ENCODE measurements at places on chromosomes 4 and X.

GRCh38 chr4:47704693-47705325 lies 133.1 kb downstream of the CORIN start:
- DNase-seq = no peak

- DNase-seq = peak; percentile 81
These were observed 319.0 kb downstream of the STK32B start for GRCh38 chr4:5370286-5370685.

DNA sequence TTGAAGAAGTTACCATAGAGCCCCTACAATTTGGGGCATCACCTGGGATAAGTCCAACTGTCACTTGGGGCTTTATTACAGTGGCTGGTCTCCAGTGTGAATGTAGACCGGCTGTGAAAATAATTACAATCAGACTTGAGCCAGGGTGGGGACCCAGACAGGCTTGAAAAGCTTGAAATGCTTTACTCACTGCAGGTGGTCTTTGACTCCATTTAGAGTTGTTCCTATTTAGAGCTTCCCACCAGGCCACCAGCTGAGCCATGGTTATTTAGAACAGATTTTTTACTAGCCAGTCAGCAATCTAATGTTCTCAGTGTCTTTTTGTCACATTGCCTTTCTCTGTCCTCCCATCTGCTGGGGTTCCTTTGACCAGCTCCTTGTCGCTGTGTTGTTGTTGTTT lies 5.7 kb downstream of the ARHGAP10 start:
- DNase-seq = no peak

DNA sequence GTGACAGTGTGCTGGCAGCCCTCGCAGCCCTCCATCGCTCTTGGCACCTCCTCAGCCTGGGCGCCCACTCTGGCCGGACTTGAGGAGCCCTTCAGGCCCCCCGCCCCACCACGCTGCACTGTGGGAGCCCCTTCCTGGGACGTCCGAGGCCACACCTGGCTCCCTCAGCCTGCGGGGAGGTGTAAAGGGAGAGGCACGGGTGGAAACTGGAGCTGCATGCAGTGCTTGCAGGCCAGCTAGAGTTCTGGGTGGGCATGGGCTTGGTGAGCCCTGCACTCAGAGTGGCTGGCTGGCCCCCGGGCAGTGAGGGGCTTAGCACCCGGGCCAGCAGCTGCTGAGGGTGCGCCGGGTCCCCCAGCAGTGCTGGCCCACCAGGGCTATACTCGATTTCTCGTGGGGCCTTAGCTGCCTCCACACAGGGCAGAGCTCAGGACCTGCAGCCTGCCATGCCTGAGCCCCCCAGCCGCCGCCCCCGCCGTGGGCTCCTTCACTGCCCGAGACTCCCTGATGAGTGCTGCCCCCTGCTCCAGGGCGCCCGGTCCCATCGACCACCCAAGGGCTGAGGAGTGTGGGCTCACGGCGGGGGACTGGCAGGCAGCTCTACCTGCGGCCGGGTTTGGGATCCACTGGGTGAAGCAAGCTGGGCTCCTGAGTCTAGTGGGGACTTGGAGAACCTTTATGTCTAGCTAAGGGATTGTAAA lies 1672.7 kb upstream of the PCDH7 start:
- DNase-seq = no peak

DNA sequence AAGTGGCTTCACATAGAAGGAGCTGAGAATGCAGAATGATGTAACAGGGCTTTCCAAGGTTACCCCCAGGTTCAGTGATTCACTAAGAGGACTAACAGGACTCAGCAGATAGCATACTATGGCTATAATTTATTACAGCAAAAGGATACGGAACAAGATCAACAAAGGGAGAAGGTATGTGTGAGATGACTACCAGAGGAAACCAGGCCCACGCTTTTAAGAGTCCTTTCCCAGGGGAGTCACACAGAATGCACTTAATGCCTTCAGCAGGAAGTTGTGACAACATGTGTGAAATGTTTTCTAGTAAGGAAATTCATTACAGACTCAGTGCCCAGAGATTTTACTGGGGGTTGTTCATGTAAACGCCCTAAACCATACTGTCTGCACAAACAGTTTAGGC lies 373.6 kb upstream of the MAGEB2 start:
- no peak for DNase-seq

DNA sequence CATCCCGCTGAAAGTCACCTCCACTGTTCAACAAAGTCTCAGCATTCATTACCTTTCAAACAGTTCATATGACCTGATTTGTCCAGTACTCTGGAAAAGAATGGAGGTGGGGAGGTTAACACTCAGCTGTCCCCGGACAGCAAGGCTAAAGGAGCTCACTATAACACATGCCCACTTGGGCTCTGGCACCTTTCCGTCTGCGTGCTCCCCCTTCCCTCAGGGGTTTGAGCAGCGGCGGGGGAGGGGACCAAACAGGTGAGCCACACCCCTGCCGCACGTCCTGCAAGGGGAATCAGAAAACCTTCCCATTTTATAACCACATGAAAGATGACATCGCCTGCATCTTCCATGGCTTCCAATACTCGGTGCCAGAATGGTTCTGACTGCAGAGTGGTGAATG lies 39.9 kb upstream of the NFXL1 start:
- no peak for DNase-seq

DNA sequence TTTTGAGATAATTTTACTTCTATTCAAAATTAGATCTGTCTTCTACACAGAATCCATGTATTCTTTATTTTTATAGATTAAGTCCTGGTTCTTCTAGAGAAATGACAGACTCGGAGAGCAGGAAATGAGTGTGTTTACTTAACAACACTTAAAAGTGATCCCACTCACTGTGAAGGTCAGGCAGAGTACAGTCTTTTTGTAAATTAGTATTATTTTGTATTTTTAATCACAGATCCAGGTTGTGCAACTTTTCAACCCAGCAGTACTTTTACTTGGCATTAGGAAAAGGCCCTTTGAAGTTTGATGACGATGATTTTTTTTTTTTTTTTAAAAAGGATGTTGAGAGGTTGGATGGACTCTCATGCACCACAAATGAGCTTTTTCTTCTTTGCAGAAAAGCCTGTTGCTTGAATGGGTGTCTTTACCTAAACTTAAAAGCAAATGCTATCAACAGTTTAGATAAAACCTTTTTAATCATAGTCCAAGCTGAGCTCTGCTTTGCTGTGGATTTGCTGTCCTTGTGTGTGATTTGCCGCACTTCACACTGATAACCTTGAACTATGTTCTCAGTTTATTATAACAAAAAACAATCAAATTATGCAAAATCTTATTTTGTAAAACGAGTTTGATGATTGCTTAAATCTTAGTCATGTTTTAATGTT lies 114.1 kb downstream of the MXRA5 start:
- DNase-seq = no peak

DNA sequence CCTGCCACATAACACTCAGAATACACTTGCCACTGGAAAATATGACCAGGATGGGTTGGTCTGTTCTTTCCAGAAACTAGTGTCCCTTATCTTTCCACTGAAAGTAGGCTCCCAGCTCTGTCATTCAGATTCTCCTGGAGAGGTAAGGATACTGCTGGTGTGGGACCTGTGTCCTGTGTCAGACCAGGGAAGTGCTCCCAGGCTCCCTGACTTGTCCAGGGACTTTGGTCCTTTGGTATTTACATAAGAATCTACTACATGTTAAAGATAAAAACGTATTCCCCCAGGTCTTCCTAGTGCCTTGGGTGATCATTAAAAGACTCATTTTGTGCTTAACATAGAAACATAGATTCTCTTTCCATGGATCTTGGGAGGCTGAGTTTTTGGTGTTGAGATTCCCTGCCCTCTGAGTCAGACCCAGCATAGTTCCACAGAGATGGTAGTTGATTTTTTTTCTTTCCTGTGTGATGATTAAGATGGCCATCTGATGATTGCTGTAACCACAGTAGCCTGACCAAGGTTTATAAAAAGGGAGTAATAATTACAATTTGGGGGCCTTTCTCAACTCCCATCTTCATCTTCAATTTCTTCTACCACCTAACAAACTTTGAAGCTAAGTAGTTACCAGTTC lies 159.8 kb upstream of the JADE1 start:
- peak; percentile 39 for DNase-seq

- no peak for DNase-seq
These were observed 163.3 kb upstream of the SPRY1 start for GRCh38 chr4:123233136-123233768.

GRCh38 chr4:120659616-120660170 lies 262.8 kb downstream of the PRDM5 start:
- DNase-seq = no peak

- no peak for DNase-seq
These were observed 695.5 kb downstream of the PCDH7 start for GRCh38 chr4:31415629-31416028.

DNA sequence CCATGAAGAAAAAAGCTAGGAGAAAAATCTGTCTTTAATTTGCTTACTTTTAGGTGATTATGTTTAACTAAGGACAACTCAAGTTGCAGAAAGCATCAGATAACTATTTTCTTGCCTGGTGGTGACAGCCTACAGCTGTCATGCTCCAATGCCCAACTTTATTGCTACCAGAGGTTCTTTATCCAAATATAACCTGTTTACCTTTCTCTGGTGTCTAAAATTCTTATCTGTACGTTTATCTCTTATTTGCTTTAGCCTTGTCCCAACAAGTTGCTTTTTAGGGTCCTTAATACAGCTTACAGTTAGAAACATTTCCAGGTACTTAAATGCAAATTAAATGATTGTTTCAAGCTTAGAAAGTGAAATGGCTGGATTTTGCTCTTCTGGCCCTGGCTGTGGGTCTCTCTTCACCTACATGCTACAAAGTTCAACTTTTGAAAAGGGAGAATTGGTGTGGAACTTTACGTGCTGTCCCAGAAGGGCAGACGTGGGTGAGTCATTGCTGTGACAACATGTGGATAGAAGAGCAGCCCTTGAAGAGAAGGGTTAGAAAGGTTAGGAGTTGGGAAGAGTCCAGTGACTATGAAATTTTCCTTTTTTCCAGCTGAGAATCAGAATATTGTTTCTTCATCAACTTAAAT lies 60.7 kb downstream of the HPGD start:
- DNase-seq = no peak

DNA sequence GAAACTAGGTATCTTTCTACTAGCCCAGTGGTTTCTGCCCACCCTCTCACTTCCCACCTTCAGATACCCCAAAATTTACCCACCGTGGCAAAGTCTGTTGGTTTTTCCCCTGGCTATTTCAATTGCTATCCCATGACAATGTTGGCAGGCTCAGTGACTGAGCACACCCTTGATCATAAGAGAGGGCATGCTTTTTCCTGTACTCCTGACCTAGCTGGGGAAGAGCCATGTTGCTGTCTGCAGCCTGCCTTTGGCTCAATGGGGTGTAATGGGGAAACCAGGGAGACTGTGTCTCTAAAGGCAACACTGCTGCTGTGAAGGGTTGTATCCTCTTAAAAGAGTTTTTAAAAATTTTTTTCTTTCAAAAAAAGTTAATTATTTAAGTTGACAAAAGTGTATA lies 90.4 kb upstream of the CITED1 start:
- DNase-seq = no peak

Data from foreskin keratinocyte (primary cell).